ENCODE measurements at places on chromosomes 6 and 20.
A peak's percentile ranks its signal among the peaks of the same experiment; 100 is the strongest.

GRCh38 chr6:34573567-34574183, 17.5 kb upstream of the SPDEF start:
- DNase-seq = no peak

DNA sequence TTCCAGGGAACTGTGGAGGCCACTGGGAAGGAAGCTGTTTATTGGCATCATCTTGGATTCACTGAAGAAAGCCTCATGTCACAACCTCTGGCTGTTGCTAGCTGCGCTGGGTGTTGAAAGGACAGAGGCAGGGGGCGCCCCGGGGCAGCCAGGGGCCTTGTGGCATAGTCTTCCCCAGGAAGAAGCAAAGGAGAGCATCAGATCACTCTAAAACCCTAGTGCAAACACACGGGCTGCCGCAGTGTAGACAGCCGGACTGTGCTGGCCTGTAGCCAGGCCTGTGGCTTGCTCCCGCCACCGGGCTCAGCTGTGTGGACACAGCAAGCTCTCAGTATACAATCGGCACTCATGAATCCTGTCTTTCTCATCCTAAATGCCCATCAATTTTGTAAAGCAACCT, 23.8 kb upstream of the SMOC2 start:
- no peak for DNase-seq

DNA sequence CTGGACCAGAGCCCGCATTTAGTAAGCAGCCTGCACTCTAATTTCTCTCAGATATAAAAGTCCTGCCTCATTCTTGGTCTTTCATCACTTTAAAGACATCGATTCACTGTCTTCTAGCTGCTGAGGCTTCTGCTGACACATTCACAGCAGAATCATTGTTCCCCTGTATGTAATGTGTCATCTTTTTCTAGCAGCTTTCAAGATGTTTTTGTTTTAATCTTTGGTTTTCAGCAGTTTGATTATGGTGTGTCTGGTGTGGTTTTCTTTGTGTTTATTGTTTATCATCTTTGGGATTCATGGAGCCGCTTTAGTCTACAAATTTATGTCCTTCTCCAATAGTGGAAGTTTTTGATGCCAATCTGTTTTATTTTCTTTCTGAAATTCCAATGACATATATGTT, 157.3 kb upstream of the STMND1 start:
- no peak for DNase-seq

DNA sequence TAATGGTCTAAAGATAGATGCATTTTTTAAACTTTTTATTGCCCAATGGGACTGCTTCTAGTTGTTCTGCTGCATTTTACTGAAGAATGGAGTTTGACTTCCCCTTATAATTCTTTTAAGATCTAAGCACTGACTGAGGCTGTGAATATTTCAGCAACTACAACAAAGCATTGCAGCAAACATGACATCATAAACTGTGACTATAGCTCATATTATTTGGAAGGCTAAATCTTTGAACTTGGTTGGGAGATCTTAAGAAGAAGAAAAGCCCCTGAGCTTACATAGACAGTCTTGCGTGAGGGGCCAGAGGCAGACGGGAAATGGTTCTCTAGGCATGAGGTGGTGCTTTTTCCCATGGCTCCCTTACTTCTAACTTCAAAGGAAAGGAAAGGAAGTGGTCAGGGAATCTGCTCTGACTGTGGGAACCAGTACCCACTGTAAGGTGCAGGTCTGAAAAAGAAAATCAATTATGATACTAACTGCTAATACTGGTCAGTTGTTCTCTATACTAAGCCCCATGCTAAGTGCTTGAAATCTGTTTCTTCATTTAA, 14.8 kb downstream of the HEY2 start:
- DNase-seq = no peak

DNA sequence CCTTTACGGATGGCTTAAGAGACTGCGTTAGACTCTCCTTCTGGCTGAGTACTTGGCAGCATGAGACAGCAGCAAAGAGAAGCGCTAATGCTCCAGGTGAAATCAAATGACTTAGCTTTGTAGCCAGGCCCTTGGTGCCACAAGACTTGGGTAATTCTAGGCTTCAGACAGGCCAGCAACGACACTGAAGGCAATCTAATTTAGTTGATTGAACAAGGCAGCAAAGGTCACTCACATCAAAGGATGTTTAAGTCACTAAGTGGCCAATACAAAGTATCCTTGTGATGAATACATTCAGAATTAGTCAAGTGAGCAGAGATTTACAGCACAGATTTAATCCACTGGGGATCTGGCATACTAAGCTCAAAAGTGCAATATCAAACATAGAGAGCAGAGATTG, 113.2 kb downstream of the FAM83B start:
- no peak for DNase-seq

DNA sequence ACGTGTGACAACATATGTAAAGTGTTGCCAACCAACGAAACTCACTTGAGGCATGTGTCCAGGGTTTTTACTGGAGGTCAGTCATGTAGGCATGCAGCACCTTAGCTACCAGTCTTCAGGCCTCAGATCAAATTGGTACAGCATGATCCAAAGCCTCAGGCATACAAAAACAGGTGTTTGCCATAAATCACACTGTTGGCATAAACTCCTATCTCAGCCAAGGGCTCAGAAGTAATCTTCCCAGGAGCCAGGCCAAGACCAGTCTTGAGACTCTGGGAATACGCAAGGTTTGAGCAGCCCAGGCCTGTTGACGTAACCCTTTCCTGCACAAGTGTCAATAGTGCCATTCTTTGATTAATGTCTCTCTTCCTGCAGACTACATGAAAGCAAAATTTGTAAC, 163.5 kb downstream of the PRL start:
- DNase-seq = no peak

DNA sequence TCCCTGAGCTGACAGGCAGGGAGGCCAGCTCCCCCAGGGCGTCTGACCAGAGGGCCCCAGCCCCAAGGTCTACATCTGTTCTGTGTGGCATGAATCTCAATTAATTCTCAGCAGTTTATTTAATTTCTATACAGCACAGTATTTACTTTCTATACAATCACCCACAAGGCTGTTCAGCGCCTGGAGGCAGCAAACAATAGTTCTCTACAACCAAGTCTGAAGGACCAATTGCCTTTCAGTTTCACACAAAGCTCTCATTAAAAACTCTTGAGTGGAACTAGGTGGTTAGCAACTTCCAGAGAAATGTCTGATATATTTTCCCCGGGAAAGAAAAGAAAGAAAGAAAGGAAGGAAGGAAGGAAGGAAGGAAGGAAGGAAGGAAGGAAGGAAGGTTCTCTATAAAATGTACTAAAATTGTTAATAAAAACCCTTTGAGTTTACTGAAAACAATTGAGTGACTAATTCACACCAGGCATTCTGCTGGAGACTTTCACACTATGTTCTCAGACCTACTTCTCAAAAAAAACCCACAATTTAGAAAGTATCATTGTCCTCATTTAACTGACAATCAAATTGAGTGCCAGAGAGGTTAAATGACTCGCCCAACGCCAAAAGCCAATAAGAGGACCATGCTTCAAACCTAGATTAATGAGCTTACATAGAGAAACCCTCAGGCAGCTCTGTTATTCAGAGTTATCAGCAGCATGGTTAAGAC, 62.5 kb downstream of the METTL24 start:
- DNase-seq = no peak

DNA sequence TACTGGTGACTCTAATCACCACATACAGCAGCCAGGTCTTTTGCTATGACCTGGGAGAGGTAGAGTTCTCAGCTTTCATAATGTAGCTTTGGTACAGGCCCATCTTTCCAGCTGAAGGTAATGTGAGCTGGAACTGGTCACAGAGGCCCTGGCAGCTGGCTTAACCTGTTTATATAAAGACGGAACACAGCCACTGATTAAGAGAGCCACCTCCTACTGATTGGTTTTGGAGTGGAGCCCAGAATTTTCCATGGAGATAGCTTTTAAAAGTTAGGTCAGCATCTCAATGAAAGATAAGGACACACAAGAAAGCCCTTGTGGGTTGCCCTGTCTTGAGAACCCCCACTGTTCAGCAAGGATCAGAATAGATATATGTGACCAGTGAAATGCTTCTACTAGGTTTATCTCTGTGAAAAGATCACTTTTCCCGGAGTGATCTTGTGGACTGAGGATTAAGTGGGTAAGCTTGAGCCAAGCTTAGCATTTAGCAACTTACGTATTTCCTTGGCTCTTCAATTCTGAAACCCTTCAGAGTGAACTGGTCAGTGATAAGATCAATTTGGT, 213.7 kb upstream of the CITED2 start:
- no peak for DNase-seq

DNA sequence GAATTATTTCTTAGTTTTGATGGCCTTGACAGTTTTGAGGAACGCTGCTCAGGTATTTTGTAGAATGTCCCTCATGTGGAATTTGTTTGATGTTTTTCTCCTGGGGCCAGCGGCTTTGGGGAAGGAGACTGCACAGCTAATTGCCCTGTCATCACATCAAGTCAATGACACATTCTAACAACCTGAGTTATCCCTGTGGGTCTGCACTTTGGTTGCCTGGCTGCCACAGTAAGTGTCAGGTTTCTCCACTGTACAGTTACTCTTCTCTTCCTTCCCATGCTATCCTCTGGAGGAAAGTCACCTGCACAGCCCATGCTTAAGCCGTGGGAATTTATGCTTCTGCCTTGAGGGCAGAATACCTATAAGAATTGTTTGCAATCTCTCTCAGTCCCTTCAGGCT, 1.4 kb upstream of the TREML4 start:
- DNase-seq = no peak

GRCh38 chr6:14016935-14017625, 92.3 kb downstream of the RNF182 start:
- no peak for DNase-seq

GRCh38 chr6:14068133-14068532, 49.4 kb upstream of the CD83 start:
- DNase-seq = peak; percentile 36

DNA sequence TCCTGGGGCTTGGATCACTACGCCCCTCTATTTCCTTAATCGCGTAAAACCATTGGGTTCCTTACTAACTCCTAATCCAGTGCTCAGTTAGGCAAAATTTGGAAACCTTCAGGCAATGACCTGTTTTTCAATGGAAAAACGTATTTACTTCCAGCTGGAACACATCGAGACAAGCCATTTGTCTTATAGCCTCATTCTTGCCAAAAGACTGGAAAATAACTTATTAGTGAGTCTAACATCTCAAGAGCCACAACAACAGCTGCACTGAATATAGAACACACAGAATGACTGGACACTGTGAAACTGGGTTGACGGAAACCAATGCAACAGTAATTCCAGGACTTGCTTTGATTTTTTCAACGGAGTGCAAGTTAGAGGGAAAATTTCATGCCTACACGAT, 125.2 kb upstream of the MAP3K7 start:
- DNase-seq = no peak

DNA sequence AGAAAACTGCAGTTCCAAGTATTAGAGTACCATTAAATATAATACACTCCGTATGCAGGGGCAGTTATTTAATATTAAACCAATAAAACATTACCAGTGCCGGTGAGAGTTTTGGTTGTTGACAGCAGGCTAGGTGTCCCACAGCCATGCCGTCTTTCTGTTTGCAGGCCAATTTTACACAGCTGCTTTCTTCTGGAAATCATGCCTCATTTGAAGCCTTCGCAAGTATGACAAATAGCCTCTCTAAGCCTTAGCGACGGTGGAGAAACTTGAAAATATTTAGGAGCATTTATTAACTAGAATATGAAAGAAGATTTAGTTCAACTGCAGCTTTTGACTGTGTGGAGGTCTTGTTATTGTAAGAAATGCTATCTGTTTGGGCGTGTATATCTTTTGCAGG, 226.0 kb downstream of the BMP2 start:
- DNase-seq = no peak

- DNase-seq = no peak
Observed at GRCh38 chr20:64162239-64162910, 1.9 kb upstream of the MYT1 start.

- no peak for DNase-seq
Observed at GRCh38 chr20:9117548-9117947, 48.7 kb downstream of the PLCB4 start.

DNA sequence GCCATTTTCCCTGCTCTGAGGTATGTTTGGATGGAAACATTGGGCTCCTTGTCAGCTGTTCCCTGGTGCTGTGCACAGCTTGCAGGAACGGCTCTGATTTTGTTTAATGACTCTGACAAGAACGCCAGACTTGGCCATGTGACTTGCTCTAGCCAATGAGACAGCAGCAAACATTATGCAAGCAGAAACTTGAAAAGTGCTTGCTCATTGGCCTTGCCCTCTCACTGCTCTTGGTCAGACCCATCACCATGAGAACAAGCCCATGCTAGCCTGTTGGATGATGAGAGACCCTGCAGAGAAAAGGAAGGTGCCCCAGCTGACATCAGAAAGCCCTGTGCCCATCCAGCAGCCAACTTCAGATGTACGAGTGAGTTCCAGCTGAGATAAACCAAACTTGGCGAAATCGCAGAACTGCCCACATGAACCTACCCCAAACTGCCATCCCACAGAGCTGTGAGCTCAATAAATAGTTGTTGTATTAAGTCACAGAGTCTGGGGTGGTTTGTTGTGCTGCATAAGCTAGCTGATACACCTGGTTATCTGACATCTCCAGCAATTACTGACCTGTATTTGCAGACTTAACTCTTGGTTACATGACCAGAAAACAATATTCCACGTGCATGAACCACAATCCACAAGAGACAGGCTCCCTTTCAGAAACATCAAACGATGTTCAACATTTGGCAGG, 96.9 kb downstream of the JPH2 start:
- DNase-seq = peak; percentile 30

- DNase-seq = no peak
Observed at GRCh38 chr20:10288954-10289646, 70.5 kb downstream of the SNAP25 start.

DNA sequence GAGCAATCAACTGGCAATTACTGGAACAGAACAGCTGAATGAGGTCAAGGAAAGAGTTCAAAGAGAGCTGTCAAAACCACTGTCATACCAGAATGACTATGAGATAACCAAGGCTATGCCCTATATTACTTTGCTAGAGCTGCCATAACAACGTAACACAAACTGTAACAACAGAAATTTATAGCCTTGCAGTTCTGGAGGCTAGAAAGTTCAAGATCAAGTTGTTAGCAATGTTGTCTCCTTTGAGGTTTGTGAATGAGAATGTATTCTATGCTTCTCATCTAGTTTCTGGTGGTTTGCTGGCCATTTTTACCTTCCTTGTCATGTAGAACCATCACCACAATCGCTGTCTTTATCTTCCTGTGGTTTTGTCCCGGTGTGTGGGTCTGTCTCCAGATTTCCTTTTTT, 1323.0 kb upstream of the GJE1 start:
- peak; percentile 79 for DNase-seq

- no peak for DNase-seq
Observed at GRCh38 chr6:43268782-43269272, 25.5 kb downstream of the TTBK1 start.
